ENCODE measurements at places on chromosomes 13 and 19.

GRCh38 chr13:22926748-22927400 lies 253.9 kb upstream of the SGCG start:
- no peak for DNase-seq

DNA sequence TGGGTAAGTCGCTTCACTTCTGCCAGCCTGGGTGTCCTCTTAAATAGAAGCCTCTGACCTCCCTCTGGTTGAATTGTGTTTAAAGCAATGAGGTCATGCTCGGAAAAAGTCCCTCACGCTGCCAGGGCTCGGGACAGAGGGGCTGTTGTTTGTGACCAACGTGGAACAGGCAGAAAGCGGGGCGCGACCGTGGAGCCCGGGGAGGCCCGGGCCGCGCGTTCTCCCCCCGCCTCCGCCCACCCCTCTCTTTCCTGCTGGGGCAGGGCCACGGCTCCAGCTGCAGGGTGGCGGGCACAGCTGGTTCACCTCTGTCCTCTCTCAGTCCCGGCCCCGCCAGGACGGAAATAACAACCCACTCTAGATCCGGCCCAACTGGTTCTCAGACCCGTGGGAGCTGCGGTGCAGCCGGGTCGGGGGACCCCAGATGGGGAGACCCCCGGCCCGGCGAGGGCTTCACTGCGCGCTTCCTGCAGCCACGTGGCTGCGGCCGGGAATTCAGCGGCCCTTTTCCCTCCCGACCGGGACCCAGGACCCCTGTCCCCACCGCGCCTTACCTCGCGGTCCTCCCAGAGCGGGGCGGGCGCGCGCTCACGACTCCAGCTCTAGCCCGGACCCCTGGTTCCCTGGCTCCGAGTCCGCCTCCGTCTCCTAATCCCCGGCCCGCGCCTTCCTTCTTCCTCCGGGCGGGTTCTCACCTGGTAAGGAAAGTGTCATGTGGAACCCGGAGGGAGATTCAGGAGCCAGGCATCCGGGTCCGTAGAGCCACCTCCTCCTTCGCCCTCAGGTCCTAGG lies 1.9 kb downstream of the CDC42EP5 start:
- DNase-seq, result no peak

DNA sequence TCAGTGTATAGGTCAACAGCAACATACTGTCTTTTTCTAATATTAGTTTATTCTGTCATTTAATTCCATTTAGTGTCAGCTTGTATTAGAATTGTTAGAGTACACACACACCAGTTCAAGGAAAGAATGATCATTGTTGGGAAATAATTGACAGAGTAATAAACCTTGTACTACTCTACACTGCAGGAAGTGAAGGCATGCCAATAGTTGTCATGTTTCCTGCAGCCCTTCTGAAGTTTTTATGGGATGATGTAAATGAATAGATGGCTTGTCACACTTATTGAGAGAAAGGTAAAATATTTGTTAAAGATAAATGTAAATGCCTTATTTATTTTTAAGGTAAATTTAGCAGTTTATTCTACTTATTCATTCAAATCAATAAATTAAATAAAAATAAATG lies 306.9 kb upstream of the KLHL1 start:
- no peak for DNase-seq

- no peak for DNase-seq
Measured at GRCh38 chr13:30702006-30702405, 33.3 kb upstream of the ALOX5AP start.

DNA sequence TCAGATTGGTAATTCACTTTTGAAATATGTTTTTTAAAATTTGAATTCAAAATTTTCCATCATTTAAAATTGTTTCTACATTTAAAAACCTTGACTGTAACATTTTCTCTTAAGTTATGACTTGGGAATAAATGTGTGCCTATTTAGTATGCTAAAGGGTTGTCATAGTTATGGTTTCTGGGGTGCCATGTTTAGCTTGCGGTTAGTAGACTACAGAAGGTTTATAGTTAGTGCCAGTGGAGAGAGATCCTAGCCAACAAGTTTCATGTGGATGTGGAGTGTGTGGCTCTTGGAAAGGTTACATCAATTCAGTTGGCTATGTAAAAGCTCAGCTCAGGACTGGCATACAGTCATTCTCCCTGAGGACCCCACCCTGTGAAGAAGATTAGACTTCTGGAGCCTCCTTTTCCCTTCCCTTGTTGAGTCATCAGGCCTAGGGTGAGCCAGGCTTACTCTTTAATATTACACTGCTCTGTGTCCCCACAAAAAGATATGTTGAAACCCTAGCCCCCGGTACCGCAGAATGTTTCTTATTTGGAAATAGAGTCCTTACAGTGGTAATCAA lies 20.4 kb downstream of the LMO7 start:
- DNase-seq, result no peak

- no peak for DNase-seq
Measured at GRCh38 chr19:18419699-18420460, 682 bp downstream of the SSBP4 start.

- peak; percentile 84 for DNase-seq
Measured at GRCh38 chr19:19361075-19361594, 40.5 kb downstream of the MAU2 start.

- no peak for DNase-seq
Measured at GRCh38 chr19:11379857-11380350, 4.2 kb downstream of the EPOR start.

DNA sequence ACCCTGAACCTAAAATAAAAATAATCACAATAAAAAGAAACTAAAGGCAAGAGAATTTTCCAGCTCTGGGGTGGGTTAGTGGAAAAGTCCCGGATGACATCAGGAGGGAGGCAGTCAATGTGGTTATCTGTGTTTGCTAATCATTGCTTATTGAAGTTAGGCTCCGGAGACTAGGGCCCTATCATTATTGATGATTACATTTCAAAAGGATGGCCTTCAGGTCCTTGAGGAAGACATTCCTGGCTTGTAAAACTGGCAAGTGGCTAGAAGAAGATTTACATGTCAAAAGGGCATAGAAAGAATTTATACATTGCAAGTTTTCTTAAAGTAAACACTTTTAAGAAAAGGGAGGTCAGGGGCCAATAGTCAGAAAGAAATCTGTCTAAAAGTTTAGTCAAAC lies 123.4 kb downstream of the POSTN start:
- no peak for DNase-seq

DNA sequence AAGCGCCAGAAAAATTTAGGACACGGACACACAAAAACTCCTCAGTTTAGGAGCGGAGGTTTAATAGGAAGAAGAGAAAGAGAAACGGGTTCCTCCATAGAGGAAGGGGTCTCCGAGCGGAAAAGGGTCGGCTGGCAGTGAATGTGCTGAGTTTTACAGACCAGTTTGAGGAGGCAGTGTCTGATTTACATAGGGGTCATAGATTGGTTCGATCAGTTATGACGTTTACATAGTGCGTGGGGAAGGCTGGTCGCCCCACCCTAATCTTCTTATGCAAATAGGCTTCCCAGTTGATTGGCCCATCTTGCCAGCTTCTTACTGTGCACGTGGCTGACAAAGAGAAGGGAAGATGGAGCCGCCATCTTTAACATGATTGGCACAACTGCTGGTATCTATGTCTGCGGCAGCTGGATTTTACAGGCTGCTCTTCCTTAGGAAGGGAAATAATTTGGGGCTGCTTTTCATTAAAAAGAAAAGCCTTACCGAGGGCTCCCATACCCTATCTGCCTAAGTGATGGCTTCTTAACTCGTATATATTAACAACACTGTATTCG lies 1.2 kb upstream of the ZNF225 start:
- peak; percentile 79 for DNase-seq

DNA sequence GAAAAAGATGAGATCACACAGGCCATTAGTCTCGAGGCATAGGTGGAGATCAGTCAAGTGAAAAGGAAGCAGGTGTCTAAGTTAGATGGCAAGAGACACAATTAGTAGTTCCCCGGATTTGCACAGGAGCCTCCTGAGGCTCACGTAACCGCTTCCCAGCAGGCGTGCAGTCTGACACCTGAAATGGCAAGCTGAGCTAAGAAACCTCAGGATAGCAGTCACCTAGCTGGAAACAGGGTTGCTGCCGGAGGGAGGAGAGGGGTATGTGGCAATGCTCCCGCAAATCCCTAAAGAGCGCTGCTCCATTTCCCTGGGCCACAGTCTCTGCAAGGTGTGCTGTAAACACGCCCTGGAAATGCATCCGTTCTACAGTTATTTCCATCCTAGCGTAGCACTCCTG lies 1151.0 kb downstream of the DIAPH3 start:
- no peak for DNase-seq

DNA sequence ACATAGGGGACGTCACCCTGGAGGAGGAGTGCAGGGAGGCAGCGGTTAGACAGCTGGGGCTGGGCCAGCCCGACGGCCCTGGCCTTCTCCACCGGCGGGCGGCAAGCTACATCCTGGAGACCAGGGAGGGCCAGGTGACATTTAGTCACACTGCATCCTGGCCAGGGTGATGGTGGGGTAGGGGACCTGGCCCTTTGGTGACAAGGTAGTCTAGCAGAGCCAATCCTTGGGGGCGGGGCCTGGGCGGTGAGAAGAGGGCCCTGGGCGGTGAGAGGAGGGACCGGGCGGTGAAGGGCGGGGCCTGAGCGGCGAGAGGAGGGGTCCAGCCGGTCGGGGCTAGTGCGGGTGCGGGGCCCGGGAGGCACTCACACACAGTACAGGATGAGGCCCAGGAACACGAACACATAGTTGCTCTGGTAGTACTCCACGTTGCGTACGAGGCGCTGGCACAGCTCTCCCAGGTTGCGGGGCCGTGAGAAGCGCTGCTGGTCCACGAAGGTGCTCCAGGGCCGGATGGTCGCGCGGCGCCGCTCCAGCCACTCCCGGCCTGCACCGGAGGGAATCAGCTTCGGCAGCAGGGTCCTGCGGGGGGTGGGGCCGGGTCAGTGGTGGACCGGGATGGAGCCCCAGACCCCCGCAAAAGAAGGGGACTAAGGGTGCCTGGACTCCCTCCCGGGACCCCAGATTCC lies 610 bp downstream of the RABAC1 start:
- DNase-seq, result peak; percentile 64

DNA sequence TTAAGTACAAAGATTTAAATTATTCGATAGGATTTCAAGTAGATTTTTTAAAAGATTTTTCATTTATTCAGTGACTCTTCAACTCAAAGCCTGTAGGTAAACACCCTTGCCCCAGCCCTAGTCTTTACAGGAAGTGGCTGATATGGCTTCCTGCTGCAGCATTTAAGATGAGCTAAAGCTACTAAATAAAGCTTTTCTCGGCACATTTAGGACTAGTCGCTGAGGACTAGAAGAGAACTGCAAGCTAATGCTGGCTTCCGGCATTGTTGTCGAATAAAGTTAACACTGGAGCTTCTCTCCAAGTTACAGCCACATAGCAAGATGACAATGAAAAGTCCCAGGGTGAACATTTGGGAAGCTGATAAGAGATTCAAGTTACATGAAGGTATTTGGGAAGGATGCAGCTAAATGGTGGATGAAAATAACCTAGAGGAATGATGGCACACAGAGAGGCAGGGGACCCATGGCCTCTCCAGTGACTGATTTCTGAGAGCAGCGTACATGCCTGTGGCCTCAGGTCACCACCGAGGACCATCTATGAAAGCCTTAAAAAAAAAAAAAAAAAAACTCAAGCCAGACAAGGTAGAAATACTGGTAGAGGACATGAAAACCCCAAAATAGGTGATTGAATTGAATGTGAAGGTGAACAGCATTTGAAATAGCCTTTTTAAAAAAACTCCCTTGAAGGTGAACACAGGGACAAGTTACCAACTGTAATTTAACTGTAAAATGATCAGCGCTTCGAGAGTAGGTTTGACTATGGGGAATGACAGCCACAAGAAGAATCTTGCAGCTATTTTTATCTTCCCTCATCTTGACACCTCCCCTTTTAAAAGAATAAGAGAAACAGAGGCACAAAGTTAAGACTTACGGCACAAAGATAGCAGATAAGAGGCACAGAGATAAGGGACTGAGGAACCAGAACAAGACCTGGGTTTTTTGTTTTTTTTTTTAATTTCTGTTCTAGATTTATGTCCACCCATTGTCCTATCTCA lies 155.4 kb downstream of the DCT start:
- no peak for DNase-seq

GRCh38 chr19:645912-646778 lies 6.5 kb downstream of the FGF22 start:
- DNase-seq, result no peak

- DNase-seq, result no peak
Measured at GRCh38 chr13:86020351-86021002, 221.3 kb upstream of the SLITRK6 start.

DNA sequence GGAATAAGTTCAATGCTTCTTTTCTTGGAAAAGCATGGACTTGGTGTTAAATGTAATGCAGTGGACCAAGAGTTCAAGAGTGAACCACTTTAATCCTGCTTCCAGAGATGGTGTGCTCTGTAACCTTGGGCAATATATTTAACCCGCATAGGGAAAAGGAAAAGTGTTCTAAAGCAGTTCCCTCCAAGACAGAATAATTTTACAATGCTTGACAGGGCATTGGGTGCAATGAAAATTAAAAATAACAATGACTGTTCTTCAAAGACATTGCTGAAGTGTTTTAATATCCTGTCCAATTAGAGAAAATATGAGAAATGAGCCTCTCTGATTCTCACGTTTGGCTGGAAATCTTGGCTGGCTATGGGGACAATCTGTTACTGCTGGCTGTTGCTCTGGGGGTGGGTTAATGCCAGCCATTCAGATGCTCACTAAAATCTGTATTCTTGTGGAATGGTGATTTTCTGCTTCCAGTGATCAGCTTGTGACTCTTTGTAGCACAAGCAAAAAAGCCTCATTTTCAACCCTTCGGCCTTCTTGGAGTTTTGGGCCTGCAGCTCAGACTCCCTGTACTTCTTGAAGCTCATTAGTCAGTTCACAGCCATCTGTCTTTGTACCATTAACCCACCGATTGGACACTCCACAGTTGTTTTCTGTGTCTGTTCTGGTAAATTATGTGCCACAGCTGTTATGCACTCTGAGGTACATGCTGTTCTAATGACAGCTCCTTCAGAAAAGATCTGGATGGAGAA lies 310.6 kb downstream of the LMO7 start:
- no peak for DNase-seq

DNA sequence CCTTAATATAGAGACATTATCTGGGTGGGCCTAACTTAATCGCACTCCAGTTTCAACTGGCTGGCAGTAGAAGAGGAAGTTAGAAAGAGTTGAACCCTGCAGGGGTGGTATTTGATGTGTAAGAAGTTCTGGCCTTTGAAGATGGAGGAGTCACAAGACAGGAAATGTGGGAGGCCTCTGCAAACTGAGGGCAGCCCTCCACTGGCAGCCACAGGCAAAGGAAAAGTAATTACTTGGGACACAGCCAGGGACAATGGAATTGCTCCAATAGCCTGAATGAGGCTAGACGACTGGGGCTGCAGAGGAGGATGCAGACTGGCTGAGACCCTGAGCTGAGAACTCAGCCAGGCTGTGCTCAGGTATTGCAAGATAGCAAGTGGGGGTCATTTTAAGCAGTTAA lies 703.3 kb upstream of the ARGLU1 start:
- DNase-seq, result no peak

GRCh38 chr19:3163943-3164342 lies 14.6 kb upstream of the S1PR4 start:
- DNase-seq, result no peak

- no peak for DNase-seq
Measured at GRCh38 chr13:102172406-102172805, 229.4 kb downstream of the FGF14 start.

DNA sequence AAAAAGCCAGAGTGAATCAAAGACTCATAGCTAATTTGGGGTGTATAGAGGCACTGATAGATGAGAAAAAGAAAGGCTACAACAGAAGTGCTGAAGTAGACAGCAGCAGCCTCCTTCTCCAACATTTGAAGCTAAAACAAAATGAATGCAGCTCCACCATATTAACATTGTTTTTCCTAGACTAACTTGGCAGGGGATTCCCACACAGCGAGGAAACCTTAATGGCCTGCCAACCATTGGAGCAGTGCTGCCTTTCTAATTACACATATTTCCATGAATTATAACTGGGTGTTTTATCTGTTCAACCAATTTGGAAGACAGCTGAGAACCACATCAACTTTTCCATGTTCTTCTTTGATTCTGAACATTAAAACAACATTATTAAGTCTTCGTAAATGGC lies 478.6 kb downstream of the LIG4 start:
- DNase-seq, result no peak
